Renal pelvis (tissue), 12 donors: ENCODE measurements at places on chromosomes 12 and 14. TPM values are rescaled to one million over a fixed set of nuclear protein-coding genes. Genes with fewer than 3 reads are reported as not detected.

The KLHL33 gene
- polyA plus RNA-seq = 0.27 TPM

The LRRK2 gene
- polyA plus RNA-seq = 34.2 TPM

The CLBA1 gene
- polyA plus RNA-seq = 28.3 TPM

The EFS gene
- polyA plus RNA-seq = 45.5 TPM

The GLIPR1 gene
- 10.2 TPM for polyA plus RNA-seq

The ISM2 gene
- polyA plus RNA-seq = 2.7 TPM

The DLK1 gene
- 13.0 TPM for polyA plus RNA-seq

The KRT82 gene
- polyA plus RNA-seq = not detected

The TSHR gene
- polyA plus RNA-seq = 0.12 TPM

The NKX2-1 gene
- not detected for polyA plus RNA-seq

The LRIG3 gene
- polyA plus RNA-seq = 35.0 TPM

The PMCH gene
- 0.96 TPM for polyA plus RNA-seq

The MIP gene
- not detected for polyA plus RNA-seq

The TMED10 gene
- 250 TPM for polyA plus RNA-seq

The KLRB1 gene
- 5.8 TPM for polyA plus RNA-seq

The HOXC6 gene
- polyA plus RNA-seq = 30.0 TPM

The ARPC3 gene
- polyA plus RNA-seq = 247 TPM

The PPP4R3A gene
- polyA plus RNA-seq = 133 TPM

The CACNA1C gene
- 10.0 TPM for polyA plus RNA-seq

The TMEM30B gene
- polyA plus RNA-seq = 10.0 TPM

The SPATA7 gene
- 22.5 TPM for polyA plus RNA-seq

The CRIP2 gene
- 153 TPM for polyA plus RNA-seq

The RPL10L gene
- not detected for polyA plus RNA-seq

The TMEM253 gene
- polyA plus RNA-seq = 1.1 TPM

The UNC79 gene
- polyA plus RNA-seq = 0.67 TPM

The BICDL1 gene
- polyA plus RNA-seq = 32.4 TPM

The MSI1 gene
- 21.9 TPM for polyA plus RNA-seq

The JPH4 gene
- polyA plus RNA-seq = 11.9 TPM

The CCDC198 gene
- 595 TPM for polyA plus RNA-seq

The CLEC1B gene
- polyA plus RNA-seq = 1.6 TPM

The PRPF40B gene
- polyA plus RNA-seq = 25.0 TPM

The PROX2 gene
- 2.8 TPM for polyA plus RNA-seq

The RFX4 gene
- polyA plus RNA-seq = not detected

The OTOGL gene
- 0.78 TPM for polyA plus RNA-seq

The COX8C gene
- polyA plus RNA-seq = 0.43 TPM

The CD4 gene
- 31.0 TPM for polyA plus RNA-seq

The HCAR1 gene
- 2.5 TPM for polyA plus RNA-seq

The DACT1 gene
- 34.4 TPM for polyA plus RNA-seq

The SMIM41 gene
- polyA plus RNA-seq = 0.73 TPM

The IL31 gene
- polyA plus RNA-seq = not detected

The TMX1 gene
- polyA plus RNA-seq = 47.6 TPM

The GLIPR1L1 gene
- 0.65 TPM for polyA plus RNA-seq

The ALG10B gene
- 9.7 TPM for polyA plus RNA-seq

The GALNT16 gene
- polyA plus RNA-seq = 5.1 TPM

The PGF gene
- 7.2 TPM for polyA plus RNA-seq

The WNT5B gene
- polyA plus RNA-seq = 8.1 TPM

The TMEM106C gene
- polyA plus RNA-seq = 128 TPM

The B3GNT4 gene
- 4.5 TPM for polyA plus RNA-seq

The FOXA1 gene
- polyA plus RNA-seq = 5.1 TPM

The NFE2 gene
- polyA plus RNA-seq = 2.2 TPM

The CYP46A1 gene
- polyA plus RNA-seq = 5.2 TPM

The CSRP2 gene
- polyA plus RNA-seq = 83.5 TPM
